ENCODE measurements at places on chromosomes 12 and 14. TPM values are rescaled to one million over a fixed set of nuclear protein-coding genes. Genes with fewer than 3 reads are reported as not detected.

SLC25A21 gene
- total RNA-seq = 0.89 TPM

FOXM1 gene
- 1.2 TPM for total RNA-seq

TSPAN31 gene
- total RNA-seq = 80.5 TPM

A2ML1 gene
- total RNA-seq = not detected

ART4 gene
- 6.5 TPM for total RNA-seq

STAC3 gene
- not detected for total RNA-seq

RD3L gene
- not detected for total RNA-seq

ENDOU gene
- total RNA-seq = 0.14 TPM

TMEM117 gene
- total RNA-seq = 23.2 TPM

KLRC2 gene
- total RNA-seq = not detected

KRT78 gene
- total RNA-seq = not detected

YBX3 gene
- total RNA-seq = 112 TPM

NEUROD4 gene
- total RNA-seq = not detected

LTB4R gene
- 0.78 TPM for total RNA-seq

KRT6C gene
- not detected for total RNA-seq

CLEC1A gene
- total RNA-seq = not detected

KLHDC1 gene
- 3.6 TPM for total RNA-seq

CPM gene
- total RNA-seq = 3.0 TPM

GALNT6 gene
- total RNA-seq = 66.1 TPM

GRIP1 gene
- total RNA-seq = 3.6 TPM

GLIPR1L1 gene
- total RNA-seq = not detected

FIGNL2 gene
- 0.09 TPM for total RNA-seq

PZP gene
- not detected for total RNA-seq

LRP1-AS gene
- not detected for total RNA-seq

DHRS2 gene
- 1.3 TPM for total RNA-seq

KIF26A gene
- total RNA-seq = 0.30 TPM

NUAK1 gene
- 75.8 TPM for total RNA-seq

MGP gene
- 6.7 TPM for total RNA-seq

IRAK3 gene
- 11.6 TPM for total RNA-seq

FLRT2 gene
- 87.9 TPM for total RNA-seq

ZFYVE26 gene
- total RNA-seq = 22.0 TPM

ATP23 gene
- 7.9 TPM for total RNA-seq

BDKRB1 gene
- total RNA-seq = 57.4 TPM

KLRC3 gene
- not detected for total RNA-seq

LTBR gene
- 63.8 TPM for total RNA-seq

POLE2 gene
- 7.8 TPM for total RNA-seq

CLEC4D gene
- total RNA-seq = not detected

CD163 gene
- total RNA-seq = not detected

EPYC gene
- not detected for total RNA-seq

C12orf56 gene
- total RNA-seq = 1.8 TPM

RBMS2 gene
- total RNA-seq = 12.5 TPM

ASB2 gene
- total RNA-seq = 4.2 TPM

KCNC2 gene
- total RNA-seq = not detected

CFAP73 gene
- total RNA-seq = not detected

TAS2R46 gene
- 1.8 TPM for total RNA-seq

SERPINA9 gene
- total RNA-seq = not detected

OAS2 gene
- total RNA-seq = 0.30 TPM

ULK1 gene
- total RNA-seq = 20.3 TPM

GUCY2C gene
- not detected for total RNA-seq

Measured in smooth muscle cell of the umbilical artery (primary cell).